ENCODE measurements at places on chromosomes 6 and 20.

DNA sequence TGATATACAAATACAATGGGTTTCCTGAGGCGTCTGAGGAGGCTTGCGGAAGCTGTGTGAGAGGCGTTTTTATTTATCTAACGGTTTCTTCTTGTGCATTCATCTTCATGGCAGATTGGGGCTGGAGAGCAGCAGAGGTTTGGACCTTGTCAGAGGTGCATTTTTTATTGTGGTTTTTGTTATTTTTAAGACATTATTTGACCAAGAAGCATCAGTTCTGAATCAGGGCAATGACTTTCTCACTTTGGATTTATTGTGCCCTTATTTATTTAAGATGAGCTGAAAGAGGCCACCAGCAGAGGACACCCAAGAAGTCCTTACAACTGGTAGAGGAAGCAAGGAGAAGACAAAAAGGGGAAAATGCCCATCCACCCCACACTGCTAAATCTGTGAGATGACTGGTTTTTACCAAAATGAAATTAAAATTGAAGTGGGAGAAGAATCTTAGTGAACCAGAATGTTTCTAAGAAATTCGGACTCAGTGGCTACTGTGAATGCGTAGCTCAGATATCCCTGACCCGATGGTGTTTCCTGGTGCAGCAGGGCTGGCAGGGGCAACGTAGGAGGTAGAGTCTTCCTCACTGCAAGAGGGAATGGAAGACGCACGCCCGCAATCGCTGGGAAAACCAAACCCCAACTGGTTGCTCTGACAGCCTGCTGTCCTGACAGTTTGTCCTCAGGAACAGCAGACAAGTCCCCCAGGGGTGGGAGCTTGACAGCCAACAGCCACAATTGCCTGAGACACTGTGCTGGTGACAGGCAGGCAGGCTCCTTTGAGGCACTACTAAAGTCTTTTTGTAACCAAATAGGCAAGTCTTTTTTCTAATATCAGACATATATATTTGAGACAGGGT is 14.2 kb downstream of the PRR18 start:
- DNase-seq = peak; percentile 37

- no peak for DNase-seq
These were observed 257.3 kb upstream of the SGK1 start for GRCh38 chr6:134575221-134575620.

DNA sequence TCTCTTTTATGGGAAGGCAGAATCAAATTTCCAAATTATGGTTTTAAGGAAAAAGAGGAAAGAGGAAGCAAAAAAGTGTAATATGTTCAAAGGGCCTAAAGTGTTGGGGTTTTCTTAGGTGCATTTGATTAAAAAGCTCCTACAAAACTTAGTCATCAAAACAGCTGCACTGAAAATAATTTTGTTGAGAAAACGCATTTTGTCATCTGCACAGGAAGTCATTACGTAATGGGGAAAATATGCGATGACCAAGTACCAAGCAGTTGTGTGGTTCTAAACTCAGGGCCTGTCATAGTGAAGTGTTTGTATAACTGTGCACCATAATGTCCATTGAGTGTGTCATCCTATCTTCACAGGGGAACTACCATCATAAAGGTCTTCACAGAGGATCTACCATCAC is 15.6 kb downstream of the HAO1 start:
- no peak for DNase-seq

DNA sequence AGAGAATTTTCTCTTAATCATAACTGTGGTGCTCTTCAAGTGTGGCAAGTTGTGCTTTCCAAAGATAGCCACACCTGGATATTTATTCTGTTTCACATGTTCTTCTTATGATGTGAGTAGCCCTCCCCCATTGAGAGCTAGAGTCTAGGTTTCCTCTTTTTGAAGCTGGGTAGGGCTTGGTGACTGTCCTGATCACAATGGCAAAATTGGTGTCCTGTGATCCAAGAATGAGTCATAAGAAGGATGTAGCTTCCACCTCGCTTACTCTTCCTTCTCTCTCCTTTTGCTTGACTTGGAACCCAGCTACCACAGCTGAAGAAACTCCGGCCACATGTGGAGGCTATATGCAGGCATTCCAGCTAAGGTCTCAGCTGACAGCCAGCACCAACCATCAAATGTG is 7.4 kb upstream of the IGF2R start:
- no peak for DNase-seq

DNA sequence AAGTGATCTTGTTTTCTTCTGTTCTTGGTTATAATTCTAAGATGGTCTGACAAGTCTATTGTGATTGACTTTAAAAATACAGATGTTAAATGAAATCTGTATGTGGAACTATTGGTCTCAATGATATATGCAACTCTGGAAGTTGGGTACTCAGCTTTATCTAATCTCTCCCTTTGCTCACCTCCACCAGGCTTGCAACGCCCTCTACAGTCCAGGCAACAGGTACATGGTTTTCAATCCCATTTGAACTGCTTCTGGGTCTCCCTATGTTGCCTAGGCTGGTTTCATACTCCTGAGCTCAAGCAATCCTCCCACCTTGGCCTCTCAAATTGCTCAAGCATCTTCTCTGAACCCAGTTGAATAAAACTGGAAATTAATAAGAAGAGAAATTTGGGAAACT is 25.6 kb upstream of the HLA-DQB1 start:
- DNase-seq = no peak

DNA sequence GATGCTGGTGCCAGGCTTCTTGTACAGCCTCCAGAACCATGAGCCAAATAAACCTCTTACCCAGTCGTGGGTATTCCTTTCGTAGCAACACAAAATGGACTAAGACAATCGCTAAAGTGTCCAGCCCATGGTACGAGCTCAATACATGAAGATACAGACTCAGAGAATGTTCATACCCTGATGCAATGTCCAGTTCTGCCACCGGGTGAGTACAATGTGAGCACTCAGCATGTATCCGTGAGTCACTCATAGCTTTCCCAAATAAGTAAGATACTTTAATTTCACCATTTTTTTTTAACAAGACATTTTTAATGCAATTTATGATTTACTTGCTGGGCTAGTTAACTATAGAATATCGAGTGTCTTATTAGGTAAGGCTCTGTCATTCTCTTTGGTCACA is 26.7 kb upstream of the PDE10A start:
- DNase-seq = no peak

DNA sequence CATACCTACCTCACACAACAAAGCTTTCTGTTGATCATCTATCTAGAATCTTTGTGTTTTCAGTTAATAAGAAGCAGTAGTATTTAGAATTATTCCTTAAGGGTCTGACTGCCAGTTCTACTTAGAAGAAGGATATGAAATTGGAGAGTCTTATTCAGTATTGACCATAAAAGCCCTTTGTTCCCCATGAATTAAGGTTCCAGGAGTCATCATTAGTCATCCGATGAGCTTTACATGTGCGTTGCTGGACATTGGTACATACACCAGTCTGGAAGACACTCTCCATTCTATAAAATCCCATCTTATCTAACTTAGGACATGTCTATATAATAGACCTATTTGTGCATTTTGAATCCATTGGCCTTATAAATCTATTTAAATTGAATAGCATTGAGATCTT is 34.4 kb upstream of the RNF217 start:
- no peak for DNase-seq

DNA sequence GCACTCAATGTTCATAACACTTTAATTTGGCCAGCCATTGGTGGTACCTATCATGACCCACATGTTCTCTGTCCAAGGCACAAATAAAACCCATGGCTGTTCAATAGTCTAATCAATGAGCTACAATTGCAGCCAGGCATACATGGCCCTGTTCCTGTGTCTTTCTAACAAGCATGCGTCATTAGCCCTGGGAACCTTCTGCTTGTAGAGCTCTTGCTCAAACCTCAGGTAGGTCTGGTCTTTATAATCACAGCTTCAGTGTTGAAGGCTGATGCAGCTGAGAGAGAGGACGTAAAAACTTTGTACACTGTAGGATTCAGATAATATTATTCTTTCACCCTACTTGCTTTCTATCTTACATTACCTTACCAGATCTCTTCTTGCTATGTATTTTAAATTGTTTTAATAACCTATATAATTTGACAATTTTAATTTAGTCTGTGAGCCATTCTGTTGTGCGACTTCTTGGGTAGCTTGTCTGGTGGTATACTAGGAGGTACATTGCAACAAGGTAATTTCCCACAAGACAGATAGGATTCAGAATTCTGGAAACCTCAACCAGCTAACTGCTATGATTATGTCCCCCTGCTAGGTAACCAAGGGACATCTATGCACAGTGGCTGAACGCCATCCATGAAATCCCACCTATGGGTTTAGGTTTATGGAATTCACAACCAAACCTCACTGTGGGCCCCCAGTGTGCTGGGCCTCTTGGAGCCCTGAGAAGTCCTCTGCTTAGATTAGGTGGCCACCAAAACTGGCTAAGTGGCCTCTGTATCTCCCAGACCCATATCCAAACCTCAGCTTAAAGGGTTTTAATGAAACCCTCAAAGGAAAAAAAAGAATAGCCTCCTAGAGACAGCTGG is 55.4 kb upstream of the RIPOR2 start:
- DNase-seq = no peak

DNA sequence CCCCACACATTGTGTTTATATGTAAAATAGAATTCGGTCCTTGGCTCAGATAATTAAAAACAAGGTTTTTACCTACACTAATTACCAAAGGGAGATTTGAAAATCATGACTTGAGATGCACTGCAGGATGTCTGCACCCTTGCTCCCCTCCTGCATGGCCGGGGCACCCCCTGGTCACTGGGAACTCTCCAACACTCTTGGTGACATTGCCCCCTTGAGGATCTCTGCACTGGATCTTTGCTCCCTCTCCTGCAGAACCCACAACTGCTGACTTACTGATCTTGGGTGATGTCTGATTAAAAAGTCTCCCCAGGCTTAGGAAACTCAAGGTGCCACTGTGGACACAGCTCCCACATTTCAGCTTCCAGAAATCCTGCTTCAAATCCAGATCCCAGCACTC is 17.1 kb upstream of the CSNK2A1 start:
- DNase-seq = no peak

DNA sequence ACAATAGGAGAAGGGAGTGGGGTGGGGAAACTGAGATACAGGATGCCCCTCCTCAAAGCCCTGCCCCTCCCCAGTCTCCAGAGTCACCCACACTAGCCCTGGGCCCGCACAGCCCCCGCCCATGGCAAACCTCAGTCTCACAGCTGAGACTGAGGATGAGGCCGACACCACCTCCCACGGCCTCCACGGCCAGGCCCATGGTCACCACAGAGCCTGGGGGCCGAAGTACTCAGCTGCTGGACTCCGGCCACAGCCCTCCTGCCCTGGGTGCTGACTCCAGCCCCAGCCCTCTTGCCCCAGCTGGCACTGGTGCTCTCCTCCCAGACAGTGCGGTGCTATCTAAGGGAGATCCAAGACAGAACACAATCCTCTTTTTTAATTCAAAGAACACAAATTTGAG is 176.1 kb downstream of the TTLL2 start:
- no peak for DNase-seq

- DNase-seq = no peak
These were observed 23.4 kb downstream of the MC3R start for GRCh38 chr20:56271974-56272373.

- no peak for DNase-seq
These were observed 29.9 kb downstream of the DHX35 start for GRCh38 chr20:38991814-38992704.

- no peak for DNase-seq
These were observed 12.8 kb downstream of the TEAD3 start for GRCh38 chr6:35483893-35484645.

DNA sequence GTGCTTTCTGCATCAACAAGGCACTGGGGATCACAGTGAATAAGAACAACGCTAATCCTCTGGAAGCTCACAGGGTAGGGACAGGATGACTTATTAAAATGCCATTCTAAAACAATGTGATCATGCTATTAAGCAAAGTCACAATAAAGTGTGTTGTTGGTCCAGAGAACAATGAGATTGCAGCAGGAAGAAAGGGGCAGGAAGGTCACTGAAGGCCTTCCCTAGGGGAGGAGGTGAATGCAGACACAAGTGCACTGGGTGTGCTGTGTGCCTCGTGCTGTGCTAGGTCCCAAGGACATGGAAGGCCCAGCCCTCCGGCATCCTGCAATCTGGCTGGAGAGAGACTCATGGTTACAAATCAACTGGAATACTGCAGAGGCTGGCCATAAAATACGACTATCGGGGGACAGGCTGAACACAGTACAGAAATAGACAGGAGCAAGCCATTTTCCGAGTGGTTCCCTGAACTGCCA is 55.7 kb downstream of the LYRM4 start:
- no peak for DNase-seq

DNA sequence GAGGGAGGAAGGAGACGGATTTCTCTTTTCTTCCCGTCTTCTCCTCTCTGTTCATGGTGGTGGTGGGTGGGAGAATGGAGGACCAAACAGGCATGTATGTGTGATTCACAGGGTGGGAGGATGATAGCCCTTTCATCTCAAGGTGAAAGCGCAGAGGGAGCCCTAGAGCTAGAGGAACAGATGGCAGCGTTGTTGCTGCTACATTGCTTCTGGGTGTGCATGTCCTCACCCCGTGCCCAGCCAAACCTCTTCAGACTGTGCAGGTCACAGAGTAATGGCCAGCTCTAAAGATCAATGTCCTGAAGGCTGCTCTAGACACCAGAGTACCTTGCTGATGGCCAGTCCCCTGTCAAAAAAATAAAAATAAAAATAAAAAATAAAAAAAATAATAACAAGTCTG is 301.8 kb downstream of the TBC1D7 start:
- DNase-seq = no peak

DNA sequence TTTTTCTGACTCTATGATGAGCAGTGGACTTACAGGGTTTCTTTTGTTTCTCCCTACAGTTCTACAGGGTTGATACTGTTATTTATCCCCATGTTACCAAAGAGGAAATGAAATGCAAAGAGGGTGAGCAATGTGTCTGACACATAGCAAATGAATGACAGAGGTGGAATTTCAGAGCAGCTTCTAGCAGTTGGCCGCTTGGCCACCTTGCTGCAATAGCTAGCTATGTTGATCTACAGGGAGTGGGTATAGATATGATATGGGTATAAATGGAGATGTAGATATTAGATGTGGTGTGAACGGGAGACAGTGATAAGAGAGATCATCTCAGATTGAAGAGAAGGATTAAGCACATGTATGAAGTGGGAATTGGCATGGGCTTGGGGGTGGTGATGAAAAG is 10.9 kb upstream of the SLC22A3 start:
- no peak for DNase-seq

- DNase-seq = no peak
These were observed 114.4 kb upstream of the SLC22A23 start for GRCh38 chr6:3571250-3571681.

GRCh38 chr6:123223461-123223860 is 227.4 kb downstream of the CLVS2 start:
- no peak for DNase-seq

DNA sequence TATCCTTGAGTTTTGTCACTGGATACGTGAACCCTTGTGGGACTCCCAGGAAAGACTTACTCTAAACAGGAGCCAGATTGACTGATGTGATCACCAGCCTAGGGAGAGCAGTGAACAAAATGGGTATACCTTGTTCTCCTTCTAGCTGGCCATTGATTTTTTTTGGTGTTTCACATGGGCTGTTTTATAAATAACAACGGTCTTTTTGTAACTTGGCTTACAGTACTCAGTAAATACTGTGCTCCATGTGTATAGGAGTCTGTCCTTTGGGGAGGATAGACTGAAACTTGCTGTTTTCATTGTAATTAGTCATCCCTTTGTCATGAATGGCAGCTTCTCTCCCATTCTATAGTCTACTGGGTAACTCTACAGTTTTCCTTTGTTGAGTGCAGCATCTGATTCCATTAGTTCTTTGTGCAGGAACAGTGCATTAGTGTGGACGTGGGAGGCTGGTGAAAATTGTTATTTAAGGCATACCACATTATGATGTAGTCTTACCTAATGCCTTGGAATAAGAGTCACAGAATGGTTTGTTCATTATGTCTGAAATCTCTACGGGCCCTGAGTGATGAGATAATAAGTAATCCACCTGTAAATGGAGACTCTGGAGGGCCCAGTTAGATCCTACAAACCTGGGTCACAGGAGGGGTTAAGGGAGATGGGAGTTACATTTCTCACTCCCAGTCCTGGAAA is 89.5 kb downstream of the TIAM2 start:
- DNase-seq = no peak

Data from midbrain (tissue), 1 donor.